ENCODE measurements at places on chromosomes 13 and 19. TPM values are rescaled to one million over a fixed set of nuclear protein-coding genes. Genes with fewer than 3 reads are reported as not detected.

TYK2 gene
- 102 TPM for total RNA-seq

NMRK2 gene
- total RNA-seq: not detected

DNA sequence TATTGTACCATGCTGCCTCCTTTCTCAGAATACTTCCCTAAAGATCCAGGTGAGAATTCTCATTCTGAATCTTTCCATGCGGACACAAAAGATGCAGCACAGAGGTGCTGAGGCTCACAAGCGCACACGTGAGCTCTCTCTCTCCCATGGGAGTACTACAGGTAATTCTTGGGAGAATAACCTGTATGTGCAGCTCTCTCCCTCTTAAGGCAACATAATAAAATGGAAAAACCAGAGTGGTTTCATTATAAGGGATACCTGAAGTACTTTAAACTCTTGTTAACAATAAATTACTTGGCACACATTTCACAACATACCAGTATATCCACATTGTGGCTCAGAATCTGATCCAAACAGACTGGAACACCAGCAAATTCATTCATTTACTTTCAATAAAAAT, 40.4 kb downstream of the INTS6 start:
- no peaks in the 10 kb centered on the region for H3K27me3 ChIP-seq
- no peaks in the 10 kb centered on the region for H3K36me3 ChIP-seq
- DNase-seq: no peak
- no peaks in the 10 kb centered on the region for H3K4me1 ChIP-seq

DNA sequence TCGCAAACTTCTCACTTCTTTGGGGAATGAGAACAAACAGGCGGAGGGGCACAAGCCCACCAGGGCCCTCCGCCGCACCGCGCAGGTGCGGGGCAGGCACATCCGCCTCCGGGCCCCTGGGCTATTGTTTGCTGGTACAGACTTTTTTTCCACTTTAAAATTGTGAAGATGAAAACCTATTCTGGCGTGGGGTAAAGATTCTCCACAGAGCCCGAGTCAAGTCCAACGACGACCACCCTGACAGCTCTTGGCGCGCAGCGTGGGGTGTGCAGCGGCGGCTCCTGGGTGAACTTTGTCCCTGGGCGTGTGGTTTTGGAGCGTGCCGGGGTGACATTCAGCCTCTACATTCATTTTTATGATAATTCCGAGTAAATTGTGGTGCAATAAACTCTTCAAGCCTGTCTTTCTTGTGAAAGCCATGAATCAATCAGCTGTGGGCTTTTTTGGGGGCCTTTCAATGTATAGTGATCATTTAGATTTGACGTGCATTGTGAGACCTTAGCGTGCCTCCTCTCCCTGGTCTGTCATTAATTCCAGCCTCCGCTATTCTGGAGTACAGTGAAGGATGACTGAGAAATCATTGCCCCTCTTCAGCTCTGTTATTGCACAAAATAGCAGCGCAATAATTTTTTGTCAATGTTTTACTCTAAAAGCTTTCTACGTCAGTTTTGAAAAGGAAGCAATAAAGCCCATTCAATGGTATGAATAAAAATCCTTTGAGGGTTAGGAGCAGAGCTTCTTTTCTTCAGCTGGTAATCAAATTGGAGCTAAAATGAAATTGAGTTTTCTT, 90.0 kb downstream of the TEX29 start:
- no peaks in the 10 kb centered on the region for H3K36me3 ChIP-seq
- peaks cover 52% of the 10 kb centered on the region for H3K27me3 ChIP-seq
- H3K4me3 ChIP-seq: no peak overlapping the region
- no peak overlapping the region for H3K27ac ChIP-seq

DNA sequence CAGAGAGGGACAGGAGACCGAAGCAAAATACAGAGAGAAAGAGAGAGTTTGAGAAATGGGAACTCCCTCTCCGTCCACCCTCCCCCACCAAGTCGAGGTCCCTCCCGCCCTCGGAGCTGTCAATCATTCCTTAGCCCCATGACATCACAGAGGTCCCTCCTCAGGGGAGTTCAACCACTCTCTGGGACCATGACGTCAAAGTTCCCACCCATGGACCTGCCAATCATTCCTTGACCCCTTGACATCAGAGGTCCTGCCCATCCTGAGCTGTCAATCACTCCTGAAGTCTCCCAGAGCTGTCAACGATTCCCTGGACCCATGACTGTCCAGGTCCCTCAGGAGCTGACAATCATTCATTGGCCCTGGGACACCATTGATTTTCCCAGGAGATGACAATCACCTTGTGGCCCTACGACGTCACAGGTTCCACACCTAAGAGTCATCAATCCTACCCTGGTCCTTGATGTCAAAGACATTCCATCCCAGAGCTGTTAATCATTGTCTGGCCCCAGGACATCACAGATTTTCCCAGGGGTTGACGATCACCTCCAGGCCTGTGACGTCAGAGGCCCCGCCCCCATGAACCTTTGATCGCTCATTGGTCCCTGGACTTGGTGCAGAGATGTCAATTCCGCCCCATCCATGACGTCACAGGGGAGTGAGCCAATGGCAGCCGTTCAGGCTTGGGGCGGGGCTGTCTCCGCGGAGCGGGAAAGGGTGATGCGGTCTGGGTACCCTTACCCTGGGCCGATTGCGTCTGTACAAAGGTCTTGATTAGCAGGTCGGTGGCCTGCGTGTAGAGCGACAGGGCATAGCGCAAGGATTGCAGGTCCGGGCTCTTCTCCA, 61.7 kb downstream of the COLGALT1 start:
- DNase-seq: peak; percentile 7
- no peak overlapping the region for H3K4me3 ChIP-seq
- H3K4me1 ChIP-seq: no peaks in the 10 kb centered on the region
- H3K27ac ChIP-seq: no peak overlapping the region

GRCh38 chr13:98984983-98985382, 7.1 kb upstream of the DOCK9 start:
- no peaks in the 10 kb centered on the region for H3K36me3 ChIP-seq
- H3K27me3 ChIP-seq: no peaks in the 10 kb centered on the region
- DNase-seq: no peak
- H3K27ac ChIP-seq: no peak overlapping the region

DNA sequence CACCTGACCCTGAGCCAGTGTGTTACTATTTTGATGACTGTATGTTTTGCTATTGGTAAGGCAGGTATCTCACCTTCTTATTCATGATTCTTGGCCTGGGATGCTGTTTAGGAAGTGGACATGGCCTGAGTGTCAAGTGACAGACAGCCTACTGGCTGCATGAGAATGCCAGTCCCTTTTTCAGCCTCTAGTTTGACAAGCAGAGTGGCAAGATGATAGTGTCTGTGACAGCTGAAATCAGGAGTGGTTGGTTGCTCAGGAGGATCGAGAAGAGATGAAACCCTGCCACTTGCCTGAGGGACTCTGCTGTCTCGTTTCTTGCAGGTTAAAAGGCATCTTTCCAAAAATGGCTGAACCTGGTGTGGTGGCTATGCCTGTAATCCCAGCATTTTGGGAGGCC, 7.1 kb upstream of the ELOF1 start:
- H3K27me3 ChIP-seq: no peaks in the 10 kb centered on the region
- no peak overlapping the region for H3K27ac ChIP-seq
- no peaks in the 10 kb centered on the region for H3K36me3 ChIP-seq
- no peaks in the 10 kb centered on the region for H3K4me1 ChIP-seq

DNA sequence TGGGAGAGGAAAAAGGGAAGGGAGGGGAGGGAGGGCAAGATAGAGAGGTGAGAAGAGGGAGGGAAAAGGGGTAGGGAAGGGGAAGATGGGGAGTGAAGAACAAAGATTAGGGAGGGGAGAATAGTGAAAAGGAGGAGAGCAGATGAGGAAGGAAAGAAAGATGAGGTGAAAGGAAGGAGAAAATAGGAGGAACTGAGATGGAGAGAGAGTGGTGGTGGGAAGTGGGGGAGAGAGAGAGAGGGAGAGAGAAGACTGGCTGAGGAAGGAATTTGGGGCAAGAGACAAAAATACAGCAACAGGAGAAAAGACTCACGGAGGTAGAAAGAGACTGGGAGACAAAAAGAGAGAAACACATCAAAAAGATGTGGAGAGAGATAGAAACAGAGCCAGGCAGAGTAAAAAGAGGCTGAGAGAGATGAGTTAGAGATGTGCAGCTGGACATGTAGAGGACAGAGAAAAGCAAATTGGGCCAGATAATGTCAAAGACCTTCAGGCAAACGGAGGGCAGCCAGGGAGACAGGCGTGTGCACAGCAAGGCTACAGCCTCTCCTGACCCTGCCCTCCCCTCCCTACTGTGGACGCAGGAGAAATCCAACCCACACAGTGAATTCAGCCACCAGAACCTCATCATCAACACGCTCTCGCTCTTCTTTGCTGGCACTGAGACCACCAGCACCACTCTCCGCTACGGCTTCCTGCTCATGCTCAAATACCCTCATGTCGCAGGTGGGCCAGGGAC, 49.4 kb upstream of the CYP2B6 start:
- DNase-seq: no peak
- H3K27ac ChIP-seq: no peak overlapping the region
- H3K27me3 ChIP-seq: no peaks in the 10 kb centered on the region
- H3K36me3 ChIP-seq: no peaks in the 10 kb centered on the region
- no peak overlapping the region for H3K4me3 ChIP-seq

- no peak for DNase-seq
- no peak overlapping the region for H3K4me3 ChIP-seq
- H3K4me1 ChIP-seq: peaks cover 4% of the 10 kb centered on the region
- H3K27ac ChIP-seq: no peak overlapping the region
- H3K36me3 ChIP-seq: no peaks in the 10 kb centered on the region
Measured at GRCh38 chr13:67353941-67354340, 123.8 kb upstream of the PCDH9 start.

- no peak overlapping the region for H3K4me3 ChIP-seq
- DNase-seq: no peak
- no peaks in the 10 kb centered on the region for H3K27me3 ChIP-seq
Measured at GRCh38 chr13:86892330-86892729, 778.8 kb upstream of the SLITRK5 start.

Measured in lung (tissue), 17 donors.